ENCODE measurements at places on chromosomes 12 and 14. TPM values are rescaled to one million over a fixed set of nuclear protein-coding genes. Genes with fewer than 3 reads are reported as not detected.

Gene LBHD2
- not detected for total RNA-seq

Gene SEC23A
- 140 TPM for total RNA-seq

Gene SELPLG
- total RNA-seq: 12.5 TPM

Gene RECQL
- 19.9 TPM for total RNA-seq

Gene GRIN2B
- 0.74 TPM for total RNA-seq

Gene TMEM106C
- 54.9 TPM for total RNA-seq

Gene RNU6-7
- not detected for total RNA-seq

Gene DEPDC4
- total RNA-seq: 0.53 TPM

- DNase-seq: no peak
These were observed 26.4 kb downstream of the SETD3 start for GRCh38 chr14:99454246-99454645.

- no peak for DNase-seq
These were observed 896.0 kb downstream of the GALC start for GRCh38 chr14:87097015-87097414.

DNA sequence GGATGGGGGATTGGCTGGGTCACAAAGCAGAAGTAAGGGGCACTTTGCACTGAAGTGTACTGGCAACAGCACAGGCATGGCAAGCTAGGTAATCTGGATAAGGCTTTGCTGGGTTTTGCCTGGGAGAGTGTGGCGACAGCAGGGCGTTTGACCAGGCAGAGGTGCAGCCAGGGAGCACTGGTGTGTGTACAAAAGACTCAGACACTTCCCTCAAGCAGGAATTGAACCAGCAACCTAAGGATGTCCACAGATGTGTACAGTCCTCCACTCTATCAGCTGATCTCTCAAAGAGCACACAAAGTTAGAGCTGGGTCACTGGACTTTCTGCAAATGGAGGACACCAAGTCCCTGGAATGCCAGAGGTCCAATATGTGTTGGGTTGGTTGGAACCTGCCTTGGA is 15.4 kb upstream of the RNASE4 start:
- no peak for DNase-seq

DNA sequence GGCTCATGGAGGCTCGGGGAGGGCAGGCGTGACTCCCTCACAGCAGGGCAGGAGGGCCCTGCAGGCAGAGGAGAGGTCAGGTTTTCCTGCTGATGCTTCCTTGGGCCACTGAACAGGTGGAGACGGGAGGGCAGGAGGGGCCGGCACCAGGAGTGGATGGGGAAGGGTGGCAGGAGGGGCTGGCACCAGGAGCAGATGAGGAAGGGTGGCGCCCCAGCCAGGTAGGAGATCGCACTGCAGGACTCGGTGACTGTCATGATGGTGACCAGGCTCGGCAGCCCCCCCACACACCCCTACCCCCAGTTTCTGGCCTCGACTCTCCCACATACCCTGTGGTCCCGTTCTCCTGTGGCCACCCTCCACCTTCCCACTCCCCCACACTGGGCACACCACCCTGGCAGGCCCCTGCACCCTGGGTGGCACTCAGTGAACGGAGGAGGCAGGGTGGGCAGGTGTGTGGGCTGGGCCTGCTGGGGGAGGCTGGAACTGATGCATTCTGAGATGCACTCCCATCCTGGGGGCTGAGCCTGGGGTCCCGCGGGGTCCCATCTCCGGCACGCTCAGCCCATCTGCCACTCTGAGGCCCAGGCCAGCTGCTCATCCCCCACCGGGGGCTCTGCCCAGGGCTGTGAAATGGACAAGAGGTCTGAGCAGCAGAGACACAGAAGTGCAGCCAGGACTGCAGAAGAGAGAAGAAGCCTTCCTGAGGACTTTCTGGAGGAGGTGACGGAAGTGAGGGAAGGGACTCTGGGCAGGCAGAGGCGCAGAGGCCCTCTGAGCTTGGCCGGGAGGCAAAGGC is 2.8 kb downstream of the NUDT14 start:
- DNase-seq: no peak

- DNase-seq: no peak
These were observed 40.9 kb downstream of the CDK17 start for GRCh38 chr12:96359328-96359727.

GRCh38 chr12:31961137-31961536 is 1.9 kb downstream of the RESF1 start:
- DNase-seq: no peak

DNA sequence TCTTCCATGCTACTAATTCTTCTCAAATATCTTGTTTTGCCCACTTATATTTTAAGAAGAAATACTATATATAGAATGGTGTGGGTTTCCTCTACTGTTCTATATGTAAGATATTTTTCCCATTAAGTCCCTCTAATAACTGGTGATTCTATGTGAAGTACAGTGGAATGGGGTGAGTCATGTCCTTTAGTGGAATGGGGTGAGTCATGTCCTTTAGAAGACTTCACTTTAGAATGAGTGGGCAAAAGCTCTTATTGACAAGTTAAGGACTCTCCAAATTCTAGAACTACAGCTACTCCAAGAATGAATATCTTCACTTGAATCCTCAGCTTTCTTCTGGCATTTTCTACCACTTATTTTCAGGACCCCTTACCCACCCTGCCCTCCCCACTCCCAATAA is 349.9 kb downstream of the ETNK1 start:
- no peak for DNase-seq

- DNase-seq: peak; percentile 32
These were observed 87.4 kb downstream of the OTOGL start for GRCh38 chr12:80186727-80187217.

DNA sequence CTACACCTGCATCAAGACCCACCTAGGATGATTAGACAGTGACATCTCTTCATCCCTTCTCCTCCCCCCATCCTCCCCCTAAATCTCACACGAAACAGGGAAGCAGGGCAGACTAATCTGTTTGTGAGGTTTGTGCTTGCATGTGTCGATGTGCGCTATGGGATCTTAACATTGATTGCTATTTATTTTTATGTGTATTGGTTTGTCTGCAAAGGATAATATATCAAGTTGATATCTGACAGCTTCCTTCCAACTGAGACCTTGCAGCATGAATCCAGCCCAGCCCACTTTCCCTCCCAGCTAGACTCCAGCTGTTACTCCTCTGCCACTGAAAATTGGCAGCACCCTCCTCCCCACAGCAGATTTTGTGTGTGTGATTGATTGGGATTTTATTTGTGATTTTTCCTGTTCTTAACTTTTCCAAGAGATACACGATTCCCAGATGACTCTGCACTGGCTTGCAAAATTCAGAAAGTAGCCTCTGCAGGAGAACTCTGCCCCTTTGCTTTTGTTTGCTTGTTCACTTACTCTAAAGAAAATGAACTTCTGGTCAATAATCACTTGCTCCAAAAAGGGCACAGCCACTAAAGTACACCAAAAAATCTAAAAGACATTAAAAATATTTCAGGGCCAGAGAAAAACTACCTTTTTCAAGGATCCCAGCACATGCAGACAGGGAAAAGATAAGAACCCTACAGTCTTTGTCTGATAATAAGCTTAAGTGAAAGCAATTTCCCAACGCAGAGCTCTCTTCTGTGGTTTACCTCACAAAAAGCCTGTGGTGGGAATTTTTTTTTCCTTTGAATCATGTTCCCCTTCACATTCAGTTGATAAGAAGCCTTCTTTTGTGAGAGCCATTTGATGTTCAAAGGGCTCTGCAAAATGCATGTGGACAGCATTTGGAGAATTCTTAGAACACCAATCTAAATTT is 222.1 kb downstream of the RPS29 start:
- DNase-seq: no peak

GRCh38 chr12:69947123-69947522 is 122.1 kb downstream of the MYRFL start:
- no peak for DNase-seq

DNA sequence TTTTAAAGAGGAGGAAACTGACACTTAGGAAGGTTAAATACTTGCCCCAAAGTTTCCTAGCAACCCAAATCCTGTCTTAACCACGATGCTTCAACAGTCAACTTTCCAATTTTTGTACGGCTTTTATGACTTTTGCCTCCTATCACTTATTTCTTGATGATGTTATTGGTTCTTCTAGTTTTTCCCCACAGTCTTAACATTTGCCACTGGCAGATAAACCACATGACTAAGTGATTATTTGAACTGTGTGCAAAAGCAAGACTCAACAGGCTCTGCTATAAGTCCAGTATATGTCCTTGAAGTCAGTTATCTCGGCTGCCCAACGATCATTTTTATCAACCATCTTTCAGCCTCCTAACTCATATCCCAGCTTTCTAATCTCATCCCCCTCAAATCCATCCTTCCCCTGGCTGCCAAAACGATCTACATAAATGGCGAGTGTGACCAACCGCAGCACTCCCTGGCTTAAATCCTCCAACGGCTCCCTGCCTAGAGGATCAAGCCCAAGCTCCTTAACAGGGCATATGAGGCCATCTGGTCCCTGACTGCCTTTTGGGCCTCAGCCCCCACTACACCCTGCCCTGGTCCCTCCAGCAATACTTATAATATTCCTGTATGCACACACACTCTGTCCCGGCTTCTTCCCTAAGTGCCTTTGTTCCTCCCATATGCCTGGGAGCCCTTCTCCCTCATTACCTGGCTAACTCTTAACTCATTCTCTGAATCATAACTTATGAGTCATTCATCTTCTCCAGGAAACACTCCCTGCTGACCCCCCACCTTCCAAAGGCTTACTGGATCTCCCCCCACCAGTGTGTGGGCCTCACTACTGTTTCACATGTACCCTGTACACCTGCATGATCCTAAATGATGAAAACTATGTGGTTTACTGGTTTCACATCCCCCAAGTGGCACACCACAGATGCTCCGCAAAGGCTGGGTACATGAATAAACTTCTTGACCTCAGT is 8.8 kb downstream of the VPS37B start:
- DNase-seq: no peak

DNA sequence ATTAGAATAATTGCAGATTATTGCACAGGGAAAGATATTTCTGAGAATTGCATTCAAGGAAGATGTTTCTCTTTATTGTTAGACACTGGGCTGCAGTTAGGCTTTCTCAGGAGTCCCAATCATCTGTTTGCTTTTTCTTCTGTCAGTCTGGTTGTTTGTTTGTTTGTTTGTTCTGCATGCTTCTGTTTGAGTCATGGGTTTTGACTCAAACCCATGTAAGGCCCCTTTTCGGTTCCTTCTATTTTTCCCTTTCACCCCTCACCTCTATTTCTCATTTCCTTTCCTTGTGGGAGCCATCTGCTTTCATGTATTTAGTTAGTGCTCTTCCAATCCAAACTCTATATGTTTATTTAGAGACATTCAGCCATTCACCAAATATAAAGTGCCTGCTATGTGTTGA is 25.1 kb upstream of the CISTR start:
- no peak for DNase-seq

DNA sequence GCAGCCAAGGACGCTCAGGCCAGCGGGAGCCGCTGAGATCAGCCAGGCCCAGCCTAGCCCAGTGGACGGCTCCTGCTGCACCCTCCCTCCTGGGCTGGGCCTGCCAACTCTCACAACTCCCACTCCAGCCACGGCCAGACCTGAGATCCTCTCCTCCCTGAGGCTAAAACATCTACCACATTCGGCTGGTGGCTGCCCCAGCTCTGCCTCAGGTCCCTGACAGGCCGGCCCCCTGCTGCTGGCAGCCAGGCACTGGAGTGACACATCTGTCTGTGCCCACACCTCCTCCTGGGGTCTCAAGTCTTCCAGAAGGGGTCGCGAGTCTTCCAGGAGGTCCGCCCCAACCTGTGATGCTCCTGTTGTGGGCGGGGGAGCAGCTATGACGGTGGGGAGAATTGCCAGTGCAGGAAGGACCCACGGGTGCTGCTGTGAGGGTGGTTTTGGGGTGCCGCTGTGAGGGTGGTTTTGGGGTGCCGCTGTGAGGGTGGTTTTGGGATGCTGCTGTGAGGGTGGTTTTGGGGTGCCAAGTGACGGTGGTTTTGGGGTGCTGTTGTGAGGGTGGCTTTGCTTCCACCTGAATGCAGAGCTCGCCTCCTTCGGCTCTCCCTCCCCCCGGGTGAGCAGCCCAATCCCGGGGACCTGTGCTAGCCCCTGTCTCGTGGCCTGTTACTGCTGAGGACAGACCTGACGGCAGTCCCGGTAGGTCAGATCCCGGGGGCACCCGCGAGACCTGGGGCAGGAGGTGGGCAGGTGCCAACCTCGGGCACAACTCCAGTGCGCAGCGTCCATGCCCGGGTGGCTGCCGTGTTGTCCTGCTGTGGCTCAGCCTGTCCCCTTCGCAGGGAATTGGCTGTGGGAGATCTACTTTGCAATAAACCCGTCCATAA is 27.5 kb upstream of the C14orf180 start:
- peak; percentile 12 for DNase-seq

DNA sequence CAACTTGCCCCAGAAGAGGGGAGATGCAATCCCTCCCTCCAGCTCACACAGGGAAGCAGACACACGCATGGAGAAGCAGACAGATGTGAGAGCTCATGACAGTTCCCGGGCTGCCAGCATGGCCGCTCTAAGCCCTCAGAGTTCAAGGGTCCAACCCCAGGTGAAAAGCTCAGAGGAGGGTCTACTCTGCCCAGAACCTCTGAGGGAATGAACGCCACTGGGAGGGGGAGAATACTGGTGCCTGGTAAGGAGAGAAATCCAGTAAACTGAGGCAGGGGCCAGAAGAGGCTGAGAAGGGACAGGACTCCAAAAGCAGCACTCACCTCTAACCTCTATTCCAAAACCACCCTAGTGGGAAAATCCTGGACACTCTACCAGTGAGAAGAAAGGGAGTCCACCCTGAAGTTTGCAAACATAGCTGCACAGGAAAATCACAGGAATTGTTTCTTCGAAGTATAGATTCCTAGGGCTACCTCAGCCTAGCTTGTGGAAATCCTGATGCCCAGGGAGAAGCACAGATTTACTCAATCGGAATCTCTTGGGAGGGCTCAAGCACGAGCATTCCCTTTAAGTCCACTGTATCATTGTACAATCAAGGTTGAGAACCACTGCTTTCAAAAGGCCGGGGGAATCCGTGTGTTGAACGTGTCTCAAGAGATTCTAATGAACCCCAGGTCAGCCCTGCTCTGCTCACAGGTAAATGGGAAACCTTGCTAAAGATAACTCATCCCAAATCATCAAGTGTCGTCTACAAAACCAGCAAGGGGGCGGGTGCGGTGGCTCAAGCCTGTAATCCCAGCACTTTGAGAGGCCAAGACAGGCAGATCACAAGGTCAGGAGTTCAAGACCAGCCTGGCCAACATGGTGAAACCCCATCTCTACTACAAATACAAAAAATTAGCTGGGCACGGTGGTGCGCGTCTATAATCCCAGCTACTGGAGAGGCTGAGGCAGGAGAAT is 34.3 kb upstream of the PLEKHG6 start:
- no peak for DNase-seq

- DNase-seq: no peak
These were observed 41.0 kb downstream of the TFCP2 start for GRCh38 chr12:51131745-51132521.

Data from left cardiac atrium (tissue), 4 donors.